Stimulated activated CD4-positive, alpha-beta T cell treated with anti-CD3 and anti-CD28 coated beads, Interleukin-4, amount 100 ng/mL, for 4 hours (primary cell): ENCODE measurements at places on chromosomes 3 and 15.

DNA sequence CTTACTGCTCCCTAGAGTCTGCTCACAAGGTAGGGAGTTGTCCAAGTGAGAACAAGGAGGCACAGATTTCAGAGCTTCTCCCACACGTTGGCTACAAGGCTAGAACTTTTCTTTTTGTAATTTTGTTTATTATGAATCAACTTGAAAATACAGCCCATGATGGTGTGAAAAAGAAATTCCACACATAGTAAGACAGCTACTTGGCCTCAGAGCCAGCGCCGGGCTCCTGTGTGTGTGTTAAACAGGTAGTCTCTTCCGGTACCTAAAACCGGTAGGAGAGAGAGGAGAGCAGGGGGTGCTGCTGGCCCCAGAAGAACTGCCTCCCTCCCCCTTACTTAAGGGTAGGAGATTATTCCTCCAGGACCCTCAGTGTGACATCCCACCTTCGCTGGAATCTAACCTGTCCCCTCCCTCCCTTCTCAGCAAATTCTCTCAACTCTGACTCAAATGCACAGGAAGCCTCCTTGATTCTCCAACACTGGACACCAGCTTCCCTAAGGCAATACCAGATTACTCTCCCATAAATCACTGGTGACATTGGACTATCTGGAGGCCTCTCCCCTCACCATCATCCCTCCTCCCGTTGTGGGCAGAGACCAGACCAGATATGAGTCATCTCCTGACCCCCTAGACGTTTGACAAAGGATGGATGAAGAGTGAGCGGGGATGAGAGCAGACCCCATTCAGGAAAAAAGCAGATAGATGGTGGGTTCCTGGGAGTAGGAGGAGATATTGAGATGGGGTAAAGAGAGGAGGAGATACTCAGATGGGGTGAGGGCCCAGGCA lies 4.5 kb upstream of the IP6K1 start:
- DNase-seq = no peak

DNA sequence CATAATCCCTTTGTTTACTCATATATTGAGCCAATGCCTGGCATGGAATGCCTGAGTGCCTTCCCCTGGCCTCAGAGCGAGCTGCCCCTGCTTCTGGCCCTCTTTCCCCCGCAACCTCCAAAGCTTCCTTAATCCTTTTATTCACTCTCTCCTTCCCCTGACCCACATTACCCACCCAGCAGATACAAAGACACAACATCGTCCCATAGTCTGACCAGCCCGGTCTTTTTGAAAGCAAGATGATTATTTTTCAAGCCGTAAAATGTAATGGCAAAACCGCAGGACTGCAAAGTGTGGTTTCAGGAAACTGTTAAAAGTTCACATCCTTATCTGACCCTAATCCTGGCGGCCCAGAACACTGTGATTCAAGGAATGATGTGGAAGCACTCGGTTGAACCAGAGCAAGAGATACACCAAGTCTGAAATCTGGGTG lies 78.4 kb upstream of the LRTM1 start:
- DNase-seq = no peak

DNA sequence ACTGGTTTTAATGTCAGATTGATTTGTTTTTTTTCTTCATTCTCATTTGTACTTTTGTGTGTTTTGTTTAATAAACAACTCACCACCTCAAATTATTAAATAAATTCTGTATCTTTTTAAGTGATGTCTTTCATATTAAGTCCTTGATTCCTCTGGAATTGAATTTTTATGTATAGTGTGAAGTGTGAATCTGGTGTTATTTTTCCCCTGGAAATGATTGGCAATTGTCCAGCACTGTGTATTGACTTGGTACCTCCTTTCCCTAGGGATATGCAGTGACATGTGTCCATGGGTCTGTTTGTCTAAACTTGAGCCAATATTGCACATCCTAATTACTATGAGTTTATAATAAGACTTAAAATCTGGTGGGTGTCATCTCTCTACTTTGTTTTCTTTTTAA lies 2.1 kb downstream of the RNU5B-1 start:
- DNase-seq = no peak

DNA sequence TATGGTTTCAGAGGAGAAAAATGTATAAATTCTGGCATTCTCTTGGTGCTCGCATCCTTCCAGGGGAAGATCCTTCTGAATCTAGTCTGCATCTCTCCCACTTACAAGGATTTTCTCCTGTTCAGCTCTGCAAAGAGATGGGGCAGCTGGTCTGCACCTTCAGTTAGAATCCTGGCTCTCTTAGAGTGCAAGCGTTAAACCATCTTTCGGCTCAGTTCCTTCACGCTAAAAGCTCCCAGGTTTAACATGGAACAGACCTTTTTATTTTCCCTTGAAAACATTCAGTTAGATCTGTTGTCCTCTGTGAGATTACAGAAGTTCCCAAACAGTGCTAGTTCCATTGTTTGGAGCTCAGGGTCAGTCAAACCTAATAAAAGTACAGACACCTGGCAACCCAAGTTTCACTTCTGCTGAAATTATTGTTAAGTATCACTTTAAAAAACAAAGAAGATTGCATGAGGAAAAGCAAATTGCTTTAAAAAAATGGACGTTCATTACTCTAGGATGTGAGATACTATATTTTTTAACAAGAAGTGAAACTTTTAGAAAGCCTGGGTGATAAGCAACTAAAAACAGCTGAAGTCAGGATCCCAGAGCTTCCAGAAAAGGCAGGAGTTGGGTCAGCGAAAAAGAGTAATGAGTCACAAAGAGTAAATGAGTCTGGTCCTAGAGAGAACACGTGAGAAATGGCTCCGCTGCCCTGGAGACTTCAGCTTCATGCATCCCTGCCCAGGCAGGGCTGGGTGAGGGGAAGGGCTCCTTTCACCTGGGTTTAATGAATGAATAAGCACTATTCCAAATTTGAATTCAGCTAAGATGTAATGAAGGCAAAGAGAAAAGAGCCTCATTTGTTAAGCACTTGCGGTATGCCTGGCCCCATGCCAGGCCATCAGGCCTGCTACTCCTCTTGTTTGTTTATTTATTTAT lies 63.3 kb downstream of the ABTB1 start:
- DNase-seq = no peak

- no peak for DNase-seq
Observed at GRCh38 chr3:77055841-77056341, 16.0 kb downstream of the ROBO2 start.

- DNase-seq = no peak
Observed at GRCh38 chr3:157782236-157782635, 279.0 kb upstream of the VEPH1 start.

GRCh38 chr15:85003593-85004312 lies 22.1 kb downstream of the PDE8A start:
- DNase-seq = no peak

DNA sequence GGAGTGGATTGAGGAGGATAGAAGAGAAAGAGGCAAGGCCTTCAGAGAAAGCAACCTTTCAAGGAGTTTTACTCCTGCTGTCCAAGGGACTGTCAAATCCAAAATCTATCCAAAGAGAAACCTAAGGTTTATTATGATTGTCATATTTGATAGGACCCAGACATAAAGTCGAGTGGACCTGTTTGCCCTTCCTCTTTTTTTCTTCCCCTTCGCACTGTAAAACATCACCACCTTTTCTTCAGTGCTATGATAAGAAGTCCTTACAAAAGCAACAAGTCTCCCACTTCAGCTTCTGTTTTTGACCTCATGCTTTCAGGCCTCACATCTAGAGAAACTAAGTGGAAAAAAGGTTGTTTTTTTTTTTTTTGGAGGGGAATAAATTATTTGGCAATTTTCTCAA lies 73.0 kb downstream of the TRPC1 start:
- no peak for DNase-seq

GRCh38 chr3:64400706-64401105 lies 175.4 kb upstream of the PRICKLE2 start:
- no peak for DNase-seq

GRCh38 chr3:47003461-47004368 lies 24.2 kb downstream of the NBEAL2 start:
- DNase-seq = no peak

- DNase-seq = no peak
Observed at GRCh38 chr3:11567516-11568467, 75.9 kb downstream of the VGLL4 start.

GRCh38 chr15:73686781-73687256 lies 2.6 kb downstream of the CD276 start:
- DNase-seq = no peak

- no peak for DNase-seq
Observed at GRCh38 chr3:158794936-158795518, 6.8 kb upstream of the MFSD1 start.

DNA sequence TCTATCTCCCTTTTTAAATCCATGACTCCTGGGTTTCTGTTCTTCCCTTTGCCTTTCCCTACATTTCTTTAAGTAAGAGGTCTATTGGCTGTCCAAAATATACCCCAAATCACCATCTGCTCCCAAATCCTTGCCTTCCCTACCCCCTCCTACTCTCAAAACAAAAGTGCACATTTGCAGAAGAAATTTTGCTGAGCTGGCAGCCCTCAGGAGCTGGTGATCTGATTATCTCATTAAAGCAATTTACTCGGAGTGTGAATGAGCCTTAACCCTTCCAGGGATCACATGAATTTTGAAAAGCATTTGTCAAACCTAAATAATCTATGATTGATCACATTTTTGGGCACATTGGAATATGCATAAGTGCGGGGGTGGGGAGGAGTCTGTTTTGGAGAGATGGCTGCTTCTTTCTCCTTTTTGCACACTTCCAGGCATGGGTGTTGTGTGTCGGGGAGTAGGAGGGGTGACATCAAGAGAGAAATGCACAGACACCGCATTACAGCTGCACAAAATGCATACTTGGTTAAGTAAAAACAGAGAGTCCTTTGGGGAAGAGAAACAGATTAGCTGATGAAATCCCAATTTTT lies 892.6 kb downstream of the TUSC7 start:
- no peak for DNase-seq

DNA sequence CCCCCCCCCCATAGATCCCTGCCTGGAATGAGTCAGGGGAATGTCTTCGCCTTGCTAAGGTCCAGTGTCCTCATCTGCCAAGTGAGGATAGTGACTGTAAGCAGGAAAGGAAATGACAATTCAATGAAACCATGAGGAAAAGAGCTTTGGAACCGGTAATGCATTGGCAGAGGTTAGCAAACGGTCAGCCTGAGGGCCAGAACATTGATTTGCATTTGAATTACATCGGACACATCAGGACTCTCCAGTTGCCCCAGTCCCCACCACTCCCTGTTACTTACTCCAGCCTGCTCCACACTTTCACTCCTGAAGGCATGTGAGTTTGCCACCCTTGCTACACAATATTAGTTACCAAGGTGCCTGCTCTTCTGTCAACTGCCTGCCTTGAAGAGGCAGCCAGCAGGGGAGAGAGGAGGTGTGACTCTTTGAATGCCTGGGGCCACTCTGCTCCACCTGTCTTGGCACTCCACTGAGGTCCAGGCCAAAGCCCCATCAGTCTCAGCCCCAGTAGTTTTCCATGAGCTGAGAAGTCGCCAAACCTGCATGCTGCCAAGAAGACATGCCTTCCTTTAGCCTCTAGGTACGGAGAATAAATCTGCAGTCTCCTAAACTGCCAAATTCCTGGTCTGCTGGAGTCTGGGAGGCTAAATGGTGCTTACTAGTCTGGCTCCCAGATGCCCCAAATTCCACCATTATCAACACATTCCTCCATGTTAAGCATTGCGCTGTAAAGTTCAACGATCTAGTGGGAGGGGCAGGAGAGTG lies 191.7 kb upstream of the TLE3 start:
- DNase-seq = no peak

DNA sequence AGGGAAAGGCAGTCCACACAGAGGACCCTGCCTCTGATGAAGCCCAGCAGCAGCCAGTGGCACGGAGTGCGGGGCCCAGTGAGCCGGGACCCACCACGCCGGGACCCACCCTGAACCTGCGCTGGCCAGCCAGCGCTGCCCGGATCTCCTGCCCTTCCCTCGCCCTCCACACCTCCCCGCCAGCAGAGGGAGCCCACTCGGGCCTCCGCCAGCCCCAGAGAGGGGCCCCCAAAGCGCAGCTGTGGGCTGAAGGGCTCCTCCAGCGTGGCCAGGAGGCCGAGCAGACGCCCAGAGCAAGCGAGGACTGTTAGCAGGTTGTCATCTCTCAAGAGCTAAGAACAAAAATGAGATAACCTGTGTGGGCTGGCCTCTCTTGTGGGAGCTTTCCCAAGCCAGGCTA lies 81.3 kb upstream of the ATP10A start:
- DNase-seq = no peak

GRCh38 chr15:82963471-82964341 lies 11.2 kb upstream of the HOMER2 start:
- no peak for DNase-seq

GRCh38 chr3:47412842-47413520 lies 32.2 kb downstream of the PTPN23 start:
- no peak for DNase-seq

- no peak for DNase-seq
Observed at GRCh38 chr3:153163393-153163724, 1.3 kb downstream of the RAP2B start.

DNA sequence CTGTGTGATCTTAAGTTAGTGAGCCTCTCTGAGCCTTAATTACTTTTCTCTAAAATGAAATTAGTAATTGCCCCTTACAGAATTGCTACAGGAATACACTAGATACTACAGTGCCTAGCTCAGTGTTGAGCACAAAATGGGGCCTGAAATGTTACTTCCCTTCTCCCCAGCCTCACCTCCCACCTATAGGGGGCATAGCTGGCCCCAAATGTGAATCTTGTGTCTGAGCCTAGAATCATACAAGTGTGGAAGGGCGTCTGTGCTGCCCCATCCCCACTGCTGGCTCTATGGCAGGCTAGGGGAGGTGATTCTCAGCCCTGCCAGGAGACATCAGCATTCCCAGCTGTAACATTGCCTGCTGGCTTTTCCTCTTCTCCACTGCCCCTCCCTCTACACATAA lies 42.7 kb downstream of the IFT122 start:
- DNase-seq = no peak

DNA sequence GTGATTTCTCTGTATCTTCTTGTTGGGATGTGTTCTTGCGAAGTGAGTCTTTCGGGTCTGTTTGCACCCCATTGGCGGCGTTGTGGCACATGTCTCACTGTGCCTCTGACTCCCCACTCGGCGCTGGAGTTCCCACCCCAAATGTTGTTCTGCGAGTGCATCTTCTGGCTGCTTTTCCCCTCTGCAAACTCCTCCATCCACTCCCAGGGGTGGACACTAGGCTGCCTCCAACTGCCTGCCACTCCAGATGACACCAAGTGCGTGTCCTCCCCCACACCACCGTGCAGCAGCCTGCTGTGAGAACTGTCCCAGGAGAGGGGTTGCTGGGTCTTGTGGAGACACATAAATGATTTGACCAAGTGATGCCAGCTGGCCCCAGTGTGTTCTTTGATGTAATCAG lies 17.6 kb downstream of the EFCC1 start:
- no peak for DNase-seq

- DNase-seq = no peak
Observed at GRCh38 chr3:105232553-105232952, 134.2 kb upstream of the ALCAM start.
